Thyroid gland (tissue), 4 donors: ENCODE measurements at places on chromosomes 6 and 20.

- H3K27me3 ChIP-seq, result no peaks in the 10 kb centered on the region
- no peak for DNase-seq
- H3K4me1 ChIP-seq, result peaks cover 14% of the 10 kb centered on the region
Measured at GRCh38 chr6:21883595-21884328, 290.2 kb downstream of the SOX4 start.

GRCh38 chr6:167571550-167571949 is 246.7 kb downstream of the TTLL2 start:
- no peaks in the 10 kb centered on the region for H3K27me3 ChIP-seq
- H3K4me1 ChIP-seq, result peaks cover 16% of the 10 kb centered on the region
- H3K4me3 ChIP-seq, result no peak overlapping the region
- no peak for DNase-seq
- no peaks in the 10 kb centered on the region for H3K36me3 ChIP-seq

GRCh38 chr6:56380476-56380875 is 133.1 kb upstream of the COL21A1 start:
- no peaks in the 10 kb centered on the region for H3K36me3 ChIP-seq
- H3K27ac ChIP-seq, result no peak overlapping the region
- no peak for DNase-seq

DNA sequence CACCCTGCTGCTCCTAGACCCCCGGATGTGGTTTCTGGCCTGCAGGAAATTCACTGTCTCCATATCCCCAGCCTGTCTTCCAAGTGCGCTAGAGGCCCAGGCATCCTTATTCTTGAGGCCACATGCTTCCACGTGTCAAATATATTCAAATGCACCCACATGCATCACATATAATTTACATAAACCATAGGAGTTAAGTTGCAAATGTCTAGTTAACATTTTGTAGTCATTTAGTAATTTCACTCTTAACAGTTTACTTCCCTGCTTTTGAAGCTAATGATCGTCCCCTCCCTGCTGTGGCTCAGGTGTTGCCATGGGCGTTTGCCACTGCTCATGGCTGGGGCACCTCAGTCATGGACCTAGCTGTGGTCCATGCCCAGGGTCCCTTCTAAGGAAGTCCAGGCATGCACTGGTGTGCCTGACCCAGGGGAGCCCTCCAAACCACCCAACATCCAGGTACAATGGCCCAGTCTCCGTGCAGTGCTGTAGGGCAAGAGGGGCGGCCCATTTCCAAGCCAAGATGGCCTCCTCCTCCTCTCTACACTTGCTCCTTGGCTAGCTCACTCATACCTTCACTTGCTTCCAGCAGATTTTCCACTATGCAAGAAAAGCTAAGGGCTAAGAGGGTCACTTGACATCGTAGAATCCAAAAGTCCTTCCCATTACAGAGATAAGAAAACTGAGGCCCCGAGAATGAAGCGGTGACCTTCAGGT is 42.4 kb downstream of the FGD2 start:
- H3K36me3 ChIP-seq, result no peaks in the 10 kb centered on the region
- H3K4me3 ChIP-seq, result no peak overlapping the region
- H3K27me3 ChIP-seq, result no peaks in the 10 kb centered on the region
- no peak overlapping the region for H3K27ac ChIP-seq
- DNase-seq, result no peak
- H3K4me1 ChIP-seq, result no peaks in the 10 kb centered on the region

DNA sequence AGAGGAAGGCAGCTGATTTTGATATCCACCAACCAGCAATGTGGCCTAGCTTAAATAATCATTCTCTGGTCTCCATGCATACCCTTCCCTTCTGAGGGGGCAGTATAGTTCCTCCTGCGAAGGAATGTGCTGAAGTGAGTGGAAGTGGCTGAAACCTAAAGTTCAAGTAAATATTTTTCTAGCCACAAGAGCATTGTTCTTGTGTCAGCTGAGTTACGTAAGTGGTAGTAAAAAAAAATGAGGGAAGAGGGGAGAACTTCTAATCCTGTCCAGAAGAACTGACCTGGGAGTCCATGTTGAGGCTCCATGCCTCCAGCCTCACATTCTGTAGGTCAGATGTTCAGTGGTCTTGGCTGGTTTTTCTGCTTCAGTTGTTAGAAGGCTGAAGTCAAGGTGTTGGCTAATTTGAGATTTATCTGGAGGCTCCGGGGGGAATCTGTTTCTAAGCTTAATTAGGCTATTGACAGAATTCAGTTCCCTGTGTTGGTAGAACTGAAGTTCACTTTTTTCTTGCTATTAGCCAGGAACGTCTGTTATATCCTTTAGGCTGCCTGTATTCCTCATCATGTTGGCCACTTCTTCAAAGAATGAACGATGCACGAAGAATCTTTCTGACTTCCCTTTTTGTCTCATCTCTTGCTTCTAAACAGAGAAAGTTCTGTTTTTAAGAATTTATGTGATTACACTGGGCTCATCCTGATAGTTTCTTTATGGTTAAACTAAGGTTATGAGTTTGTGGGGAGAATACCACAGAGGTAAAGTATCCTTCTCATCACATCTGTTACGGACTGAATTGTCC is 207.1 kb upstream of the PRSS16 start:
- H3K36me3 ChIP-seq, result no peaks in the 10 kb centered on the region
- H3K4me1 ChIP-seq, result no peaks in the 10 kb centered on the region
- H3K4me3 ChIP-seq, result no peak overlapping the region
- no peaks in the 10 kb centered on the region for H3K27me3 ChIP-seq
- DNase-seq, result no peak
- no peak overlapping the region for H3K27ac ChIP-seq

- H3K27me3 ChIP-seq, result no peaks in the 10 kb centered on the region
- DNase-seq, result no peak
- H3K36me3 ChIP-seq, result no peaks in the 10 kb centered on the region
- no peaks in the 10 kb centered on the region for H3K4me1 ChIP-seq
- H3K27ac ChIP-seq, result no peak overlapping the region
- H3K4me3 ChIP-seq, result no peak overlapping the region
Measured at GRCh38 chr20:8260837-8261251, 128.8 kb downstream of the PLCB1 start.
